ENCODE measurements at places on chromosomes 5 and 9. TPM values are rescaled to one million over a fixed set of nuclear protein-coding genes. Genes with fewer than 3 reads are reported as not detected.

Gene CMBL
- total RNA-seq: 2.9 TPM

DNA sequence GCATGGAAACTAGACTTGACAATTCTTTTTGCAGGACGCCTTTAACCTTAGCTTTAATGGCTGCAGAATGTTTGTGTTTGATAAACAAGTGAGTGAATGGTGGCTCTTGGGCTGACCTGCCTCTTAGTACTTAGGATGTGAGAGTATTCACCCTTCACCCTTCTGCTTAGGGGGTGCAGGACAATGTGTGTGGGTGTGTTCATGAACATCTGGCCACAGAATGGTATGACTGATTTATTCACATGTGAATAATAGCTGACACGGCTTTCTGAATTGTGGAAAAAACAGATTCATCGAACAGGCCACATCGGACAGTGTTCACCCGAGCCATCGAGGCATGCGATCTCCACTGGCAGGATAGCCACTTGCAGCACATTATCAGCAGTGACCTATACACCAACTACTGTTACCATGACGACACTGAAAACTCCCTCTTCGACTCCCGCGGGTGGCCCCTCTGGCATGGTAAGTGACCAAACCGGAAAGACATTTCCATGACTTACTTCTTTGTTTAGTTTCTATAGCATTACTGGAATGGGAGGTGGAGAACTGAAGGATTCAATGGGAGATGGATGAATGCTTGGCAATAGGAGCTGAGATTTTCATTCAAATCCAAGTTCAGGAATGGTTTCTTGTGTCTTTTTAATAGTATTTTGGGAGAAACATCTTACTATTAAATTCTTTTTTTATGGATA is 193.6 kb downstream of the ZSWIM6 start:
- no peak for DNase-seq

Gene CARTPT
- total RNA-seq: not detected

Gene LCN9
- not detected for total RNA-seq

DNA sequence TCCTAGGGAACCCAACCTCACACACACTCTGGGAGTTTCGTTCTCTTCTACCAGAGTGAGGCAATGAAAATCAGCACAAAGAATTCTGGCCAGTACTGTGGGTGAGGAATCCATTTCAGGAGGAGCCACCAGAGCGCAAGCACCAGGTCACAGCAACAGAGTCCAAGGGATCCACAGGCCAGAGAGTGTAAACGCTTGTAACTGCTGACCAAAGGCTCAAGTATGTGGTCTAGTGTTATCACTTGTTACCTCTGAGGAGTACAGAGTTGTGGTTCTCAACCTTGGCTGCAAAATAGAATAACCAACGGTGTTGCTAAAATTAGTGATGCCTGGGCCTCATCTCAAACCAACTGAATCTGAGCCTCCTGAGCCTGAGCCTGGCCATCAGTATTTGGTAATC is 152.5 kb upstream of the ZNF366 start:
- DNase-seq: no peak

DNA sequence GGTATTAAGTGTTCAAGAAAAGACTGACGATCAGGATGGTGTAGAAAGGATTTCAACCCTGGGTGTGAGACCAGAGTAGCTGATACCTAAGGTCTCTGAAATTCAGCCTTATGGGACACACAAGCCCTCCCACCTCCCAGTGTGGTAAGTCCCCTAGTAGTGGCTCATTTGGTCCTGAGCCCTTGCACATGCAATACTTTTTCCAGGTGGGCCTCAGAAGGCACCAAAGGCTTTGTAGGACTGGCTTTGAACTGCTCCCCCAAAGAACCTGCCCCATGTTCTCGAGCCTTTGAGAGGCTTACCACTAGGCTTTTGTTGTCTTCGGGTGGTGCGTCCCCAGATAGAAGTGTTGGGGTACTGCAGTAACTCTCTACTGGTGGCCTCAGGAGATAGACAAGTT is 803 bp downstream of the GARIN3 start:
- DNase-seq: no peak

Gene ATG12
- 78.6 TPM for total RNA-seq

Gene PWWP2A
- 22.1 TPM for total RNA-seq

Gene ZNF608
- total RNA-seq: 9.0 TPM

DNA sequence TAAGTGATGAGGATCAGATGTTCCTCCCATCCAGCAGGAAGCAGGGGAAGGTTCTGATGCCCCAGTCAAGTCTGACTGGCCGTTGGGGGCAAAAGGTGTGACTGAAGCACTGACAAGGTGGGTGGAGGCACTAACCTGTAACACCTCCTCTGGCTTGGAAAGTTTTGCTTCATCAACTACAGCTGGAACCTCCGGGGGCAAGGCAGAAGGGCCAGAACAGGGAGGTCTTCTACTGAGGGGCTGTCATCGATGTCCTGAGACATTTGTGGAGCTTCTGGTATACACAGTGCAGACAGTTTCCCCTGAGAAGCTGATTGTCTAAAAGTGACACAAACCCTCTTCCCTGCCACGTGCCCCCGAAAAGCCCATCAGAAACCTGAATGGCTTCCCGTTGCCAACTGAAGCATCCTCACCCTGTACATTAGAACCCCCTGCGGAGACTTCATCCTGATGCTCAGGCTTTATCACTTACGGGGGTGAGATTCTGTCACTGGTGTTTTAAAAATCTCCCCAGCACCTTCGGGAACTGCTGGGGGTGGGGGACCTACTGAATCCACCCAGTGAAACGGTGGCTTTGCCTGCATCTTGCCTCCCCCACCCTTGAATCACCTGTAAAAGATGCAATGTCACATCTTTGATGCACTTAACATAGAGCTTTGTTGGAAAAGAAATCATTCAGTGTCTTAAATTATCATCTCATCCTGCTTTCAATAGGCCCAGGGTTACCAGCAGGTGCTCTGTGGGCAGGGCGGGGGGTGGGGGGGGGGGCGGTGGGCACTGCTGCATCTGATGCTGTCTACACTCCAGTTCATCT is 24.6 kb downstream of the TRAF1 start:
- DNase-seq: no peak

- no peak for DNase-seq
Measured at GRCh38 chr9:136784997-136785361, 6.2 kb upstream of the TMEM141 start.

- peak; percentile 46 for DNase-seq
Measured at GRCh38 chr5:67493676-67494075, 297.1 kb upstream of the CD180 start.

DNA sequence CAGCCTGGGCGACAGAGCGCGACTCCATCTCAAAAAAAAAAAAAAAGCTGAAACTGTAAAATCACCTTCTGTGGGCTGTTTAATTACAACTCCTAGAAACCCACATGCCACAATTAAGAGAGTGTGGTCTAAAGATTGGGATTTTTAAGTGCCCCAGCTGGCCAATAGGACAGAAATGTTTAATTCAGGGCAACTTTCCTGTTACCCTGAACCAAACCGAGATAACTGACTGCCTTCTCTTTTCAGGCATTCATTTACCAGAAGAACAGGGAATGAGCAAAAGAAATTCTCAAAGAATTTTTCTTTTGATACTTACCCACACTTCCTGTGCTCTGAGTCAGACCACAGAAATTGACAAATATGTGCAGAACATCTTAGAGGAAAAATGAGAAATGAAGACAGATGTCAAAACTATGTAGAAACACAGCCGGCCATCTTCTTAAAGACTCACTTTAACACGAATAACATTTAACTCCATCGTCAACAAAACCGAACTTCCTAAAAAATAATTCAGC is 221.3 kb upstream of the DAPK1 start:
- DNase-seq: peak; percentile 96

DNA sequence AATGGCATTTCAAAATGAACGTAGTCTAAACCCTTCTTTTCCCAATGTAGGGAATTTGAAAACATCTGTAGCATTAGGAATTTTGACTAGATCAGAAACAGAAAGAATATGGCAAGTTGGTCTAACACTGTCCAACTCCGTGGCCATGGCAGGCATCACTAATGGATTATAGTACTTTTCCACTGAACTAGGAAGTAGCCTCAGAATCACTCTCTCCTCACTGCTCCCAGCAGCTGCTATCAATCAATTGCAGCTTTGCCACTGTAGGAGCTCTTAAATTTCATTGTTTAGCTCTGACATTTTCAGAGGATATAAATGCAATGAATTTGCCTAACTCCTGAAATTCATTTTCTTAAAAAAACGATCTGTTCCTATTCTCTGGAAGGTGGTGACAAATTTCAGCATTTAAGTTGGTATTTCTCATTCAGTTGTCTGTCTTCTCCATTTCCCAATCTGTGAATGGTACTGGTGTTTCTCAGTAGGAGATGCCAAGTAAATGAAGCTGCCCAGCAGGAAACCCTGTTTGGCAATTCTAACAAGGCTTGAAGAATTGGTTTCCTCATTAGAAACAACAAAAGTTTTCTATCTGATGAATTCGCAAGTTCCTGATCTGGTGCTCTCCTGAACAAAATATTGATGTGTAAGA is 64.7 kb downstream of the TLR4 start:
- DNase-seq: peak; percentile 86

DNA sequence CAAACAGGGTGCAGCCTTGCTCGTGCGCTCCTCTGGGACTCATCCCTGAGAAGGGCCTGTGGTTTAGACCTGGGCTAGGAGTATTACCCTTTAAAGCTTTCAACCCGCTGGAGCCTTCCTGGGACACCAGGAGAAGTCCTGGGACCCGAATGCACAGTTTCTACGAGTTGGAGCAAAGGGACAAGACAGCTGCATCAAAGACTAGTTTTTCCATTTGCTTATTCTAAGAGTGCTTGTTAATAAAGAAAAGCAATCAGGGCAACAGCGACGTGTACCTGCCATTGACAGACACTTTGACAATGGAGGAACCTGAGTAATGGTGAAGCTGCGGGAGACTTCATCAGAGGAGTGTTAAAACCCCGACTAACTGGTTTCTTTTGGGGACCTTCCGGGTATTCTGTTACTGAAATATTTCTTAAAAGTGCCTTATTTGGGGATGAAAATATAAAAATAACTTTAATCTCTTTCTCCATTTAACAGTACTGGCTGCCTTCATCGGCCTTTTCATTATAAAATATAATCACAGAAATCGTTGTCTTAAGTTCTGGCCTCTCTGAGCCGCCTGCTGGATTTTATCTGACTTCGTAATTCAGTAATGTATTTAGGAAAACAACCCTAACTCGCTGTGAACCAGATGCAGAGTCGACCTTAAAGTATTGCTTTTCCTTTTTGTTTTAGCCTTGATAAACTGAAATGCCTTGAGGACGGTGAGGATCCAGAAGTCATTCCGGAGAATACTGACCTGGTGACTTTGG is 732 bp downstream of the SNAPC3 start:
- peak; percentile 29 for DNase-seq

- DNase-seq: no peak
Measured at GRCh38 chr5:37247496-37247895, 1.7 kb downstream of the CPLANE1 start.

DNA sequence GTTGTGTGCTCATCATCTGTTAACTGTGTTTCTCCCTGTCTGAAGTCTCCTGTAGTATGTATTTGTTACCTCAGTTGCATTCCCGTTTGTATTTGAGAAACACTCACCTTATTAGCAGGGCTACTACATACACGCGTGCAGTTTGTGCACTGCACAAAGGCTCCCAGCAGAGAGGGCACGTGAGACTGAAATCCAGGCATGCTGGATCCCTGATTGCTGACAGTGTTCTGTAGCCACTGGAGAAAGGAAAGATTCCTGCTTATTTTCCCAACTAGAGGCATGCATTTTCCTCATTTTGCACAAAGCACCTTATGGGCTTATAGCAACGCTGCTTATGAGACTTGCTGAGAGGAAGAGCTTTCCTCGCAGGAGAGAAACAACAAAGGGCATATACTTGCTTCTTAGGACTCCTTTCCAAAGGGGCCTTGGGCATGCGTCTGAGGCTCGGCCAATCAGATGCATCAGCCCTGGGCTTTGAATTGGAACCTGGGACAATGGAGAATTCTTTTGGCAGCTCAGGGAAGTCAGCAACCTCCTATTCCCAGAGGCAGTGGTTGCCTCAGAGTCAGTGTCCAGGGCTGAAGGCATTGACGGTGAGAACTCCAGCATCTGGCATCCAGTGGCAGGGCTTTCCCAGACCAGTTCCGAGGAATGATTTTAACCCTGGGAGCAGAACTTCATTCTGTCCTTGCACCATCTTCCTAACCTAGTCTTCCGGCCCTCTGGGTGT is 9.9 kb upstream of the MEGF10 start:
- DNase-seq: no peak

- no peak for DNase-seq
Measured at GRCh38 chr5:94337617-94338016, 280.8 kb downstream of the KIAA0825 start.

DNA sequence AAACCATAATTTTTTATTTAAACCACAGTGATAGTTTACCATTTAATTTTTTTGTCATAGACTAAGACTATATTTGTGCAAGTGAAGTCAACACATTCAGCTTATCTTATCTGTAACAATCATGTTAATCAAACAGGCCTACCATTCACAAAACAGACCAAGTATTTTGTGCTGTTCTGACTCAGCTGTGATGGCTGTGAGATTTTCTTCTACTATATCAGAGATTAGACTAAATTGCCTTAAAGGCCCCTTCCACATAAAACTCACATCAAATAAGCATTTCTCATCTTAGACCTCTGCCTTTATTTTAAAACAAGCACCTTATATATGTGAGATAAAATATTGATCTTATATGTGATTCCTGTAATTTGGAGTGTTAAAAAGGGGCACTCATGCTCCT is 13.4 kb downstream of the CCDC152 start:
- DNase-seq: no peak

Gene IL3
- total RNA-seq: not detected

DNA sequence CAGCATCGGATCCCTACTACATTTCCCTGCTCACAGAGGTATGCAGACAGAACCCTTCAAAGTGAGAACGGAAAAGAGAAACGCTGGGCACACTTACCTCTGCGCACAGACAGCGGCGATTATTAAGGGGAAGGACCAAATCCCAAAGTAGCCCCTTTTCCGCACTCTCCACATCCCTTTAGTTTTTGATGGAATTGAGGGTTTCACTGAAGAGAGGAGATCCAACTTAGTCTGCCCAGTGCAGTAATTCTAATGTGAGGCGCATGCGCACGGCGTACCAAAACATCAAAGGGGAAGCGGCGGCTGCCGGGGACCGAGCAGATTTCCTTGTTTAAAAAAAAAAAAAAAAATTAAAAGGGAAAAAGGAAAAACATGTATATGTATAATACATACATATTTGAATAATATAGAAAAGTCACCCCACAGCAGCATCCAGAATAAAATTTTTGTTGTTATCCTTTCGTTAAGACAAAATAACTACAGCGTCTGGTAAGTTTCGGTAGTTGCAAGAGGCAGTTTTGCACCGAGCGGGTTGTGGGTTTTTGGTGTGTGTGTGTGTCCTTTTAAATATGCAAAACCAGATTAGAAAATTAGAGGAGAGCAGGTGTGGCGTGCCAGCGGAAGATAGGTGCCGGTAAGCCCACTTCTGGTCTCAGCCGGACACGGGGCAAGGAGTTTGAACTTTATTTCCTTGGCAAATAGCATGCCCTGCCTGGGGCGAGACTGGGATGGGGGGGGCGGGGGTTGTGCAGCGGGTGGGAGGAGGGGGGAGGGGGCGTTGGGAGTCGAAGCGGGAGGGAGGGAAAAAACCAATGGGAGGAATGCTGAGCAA is at the start of gene GABRB2:
Gene GABRB2 (minus strand): TSS at position 256 of the 832 bp plus-strand sequence. CDS start 82 bp downstream, at position 174.
- DNase-seq: peak; percentile 66

DNA sequence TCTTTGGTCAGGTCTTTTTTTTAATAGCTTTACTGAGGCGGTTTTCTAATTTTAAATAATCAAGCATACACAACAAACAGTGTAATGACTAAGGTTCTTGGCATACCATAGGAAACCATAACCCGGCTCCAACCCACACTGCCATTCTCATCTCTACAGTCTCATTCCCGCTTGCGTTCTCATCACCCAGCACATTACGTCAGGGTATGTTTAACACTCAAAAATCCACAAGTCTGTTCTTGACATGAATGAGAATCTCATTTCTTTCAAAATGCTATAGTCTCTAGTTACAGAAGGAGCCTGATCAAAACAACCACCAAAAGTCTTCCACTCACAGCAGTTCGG is 505 bp downstream of the C5orf34 start:
- DNase-seq: peak; percentile 64
